GM04503 (cell line): ENCODE measurements at places on chromosomes 2 and 18.

DNA sequence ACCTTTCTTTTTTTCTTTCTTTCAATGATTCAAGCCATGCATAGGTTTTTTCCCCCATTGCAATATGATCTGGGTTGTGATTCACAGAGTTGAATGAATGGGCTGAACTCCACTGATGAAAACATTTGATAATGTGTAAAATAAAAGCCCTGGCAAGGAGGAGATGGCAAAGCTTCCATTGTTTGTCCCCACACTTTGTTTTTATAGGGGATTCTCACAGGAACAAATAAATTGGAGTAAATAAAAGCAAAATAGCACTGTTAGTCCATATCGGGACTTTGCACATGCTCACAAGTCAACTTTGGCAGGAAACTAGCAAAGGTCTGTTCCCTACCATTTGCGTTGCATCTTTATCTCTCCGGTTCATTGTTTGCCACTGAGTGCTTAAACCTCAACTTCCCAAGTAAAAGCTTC, 55.7 kb downstream of the MEIS1 start:
- DNase-seq = no peak

- peak; percentile 64 for DNase-seq
Measured at GRCh38 chr2:64876137-64876647, 113.0 kb upstream of the SLC1A4 start.

DNA sequence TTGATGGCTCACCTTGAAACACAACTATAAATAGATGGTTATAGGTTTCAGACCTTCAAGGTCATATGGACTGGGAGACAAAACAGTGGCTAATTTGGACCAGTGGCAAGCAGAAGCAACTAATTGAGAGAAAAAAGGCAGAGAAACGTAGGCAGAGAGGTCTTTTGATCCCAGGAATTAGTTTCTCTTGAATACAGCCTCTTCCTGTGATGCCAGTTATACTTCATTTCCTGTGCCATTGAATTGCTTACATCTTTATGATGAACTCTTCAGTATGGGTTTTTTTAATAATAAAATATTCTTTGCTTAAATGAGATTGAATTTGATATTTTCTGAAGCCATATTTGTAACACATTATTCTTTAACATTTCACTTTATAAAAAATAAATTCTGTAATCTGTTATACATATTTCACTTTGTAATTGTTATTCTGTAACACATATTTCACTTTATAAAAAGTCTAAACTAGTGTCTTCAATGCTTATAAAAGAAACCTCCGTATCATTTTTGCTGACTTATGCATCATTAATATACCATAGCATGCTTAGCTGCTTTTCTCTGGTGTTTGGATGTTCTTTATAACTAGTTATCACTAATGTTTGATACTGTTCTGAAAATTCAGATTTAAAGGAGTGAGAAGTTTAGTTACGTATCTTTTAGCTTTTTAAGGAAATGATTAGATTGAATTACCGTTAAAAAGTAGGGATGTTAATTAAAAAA, 8.9 kb downstream of the VAPA start:
- no peak for DNase-seq

DNA sequence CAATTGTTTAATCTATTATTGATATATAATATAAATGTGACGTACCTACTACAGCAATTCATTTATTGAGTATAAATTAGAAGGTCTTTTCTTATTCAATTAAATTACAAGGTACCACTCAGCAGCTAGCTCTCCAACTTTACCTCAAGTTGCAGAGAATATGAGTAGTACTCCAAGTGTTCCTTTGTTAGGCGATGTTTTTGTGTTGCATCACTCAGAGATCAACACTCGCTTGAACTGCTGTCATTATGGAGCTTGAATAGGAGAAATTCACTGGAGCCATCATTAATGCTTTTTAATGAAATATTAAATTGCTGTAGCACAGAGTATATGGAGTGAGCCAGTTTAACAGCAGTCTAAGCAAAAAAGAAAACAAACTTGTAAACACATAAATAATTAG, 320.0 kb downstream of the FSIP2 start:
- DNase-seq = no peak

DNA sequence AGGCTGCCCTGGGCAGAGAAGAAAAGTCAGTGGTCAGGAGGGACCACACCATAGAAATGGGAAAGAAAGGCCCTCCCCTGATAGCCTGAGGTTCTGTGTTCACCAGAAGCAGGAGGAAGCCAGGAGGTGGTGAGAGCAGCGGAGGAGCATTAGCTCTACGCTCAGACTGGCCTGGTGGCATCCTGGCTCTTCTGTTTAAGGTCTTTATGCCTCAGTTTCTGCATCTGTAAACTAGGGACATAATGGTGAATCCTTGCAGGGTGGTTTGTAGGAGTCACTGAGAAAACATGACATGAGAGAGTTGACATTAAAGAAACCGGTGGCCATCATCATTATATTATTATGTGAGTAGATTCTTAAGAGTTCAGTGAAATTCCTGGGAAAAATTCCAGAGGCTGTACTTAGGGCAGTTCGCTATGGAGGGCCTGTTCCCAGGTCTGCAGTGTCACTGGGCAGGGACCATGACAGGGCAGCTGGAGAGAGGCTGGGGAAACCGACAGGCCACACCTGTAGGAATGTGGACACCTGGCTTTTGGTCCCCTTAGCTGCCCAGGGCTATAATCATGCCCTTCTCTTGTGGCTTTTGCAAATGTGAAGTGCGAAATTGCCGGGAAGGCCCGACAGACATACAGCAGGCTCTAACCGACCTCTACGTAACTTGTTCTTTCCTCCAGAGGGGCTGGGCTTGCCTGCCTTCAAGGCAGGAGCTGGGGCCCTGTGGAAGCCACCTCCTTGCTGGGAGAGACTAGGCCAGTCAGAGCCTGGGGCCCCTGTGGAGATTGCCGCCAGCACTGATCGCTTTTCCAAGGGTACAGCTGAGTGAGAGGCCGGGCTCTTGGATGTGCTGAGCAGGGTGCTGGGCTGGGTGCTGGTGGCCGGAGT, 31.0 kb downstream of the GLI2 start:
- DNase-seq = no peak

DNA sequence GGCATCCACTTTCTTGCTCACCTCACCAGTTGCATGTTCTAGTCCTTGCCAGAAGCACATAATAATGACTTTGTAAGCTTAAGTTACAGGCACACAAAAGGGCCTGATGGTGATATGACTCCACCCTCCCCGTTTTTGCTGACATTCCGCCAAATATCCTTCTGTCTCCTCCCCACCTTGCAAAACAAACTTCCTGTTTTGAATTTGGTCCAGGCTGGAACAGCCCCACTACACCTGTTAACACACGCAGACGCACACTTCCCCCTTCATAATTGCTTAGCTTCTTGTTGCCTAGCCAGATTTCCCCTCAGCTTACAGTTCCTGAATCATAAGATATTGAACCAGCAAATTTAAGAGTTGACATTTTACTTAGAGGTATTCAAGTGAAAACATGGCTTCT, at the start of gene MGAT5:
Gene MGAT5 (plus strand): TSS at position 269 of the 400 bp plus-strand sequence. CDS start 332 bp downstream, outside the sequence.
- no peak for DNase-seq

GRCh38 chr2:85324639-85325465, 2.9 kb downstream of the TGOLN2 start:
- no peak for DNase-seq

GRCh38 chr2:130319536-130319935, 23.2 kb upstream of the IMP4 start:
- DNase-seq = no peak

DNA sequence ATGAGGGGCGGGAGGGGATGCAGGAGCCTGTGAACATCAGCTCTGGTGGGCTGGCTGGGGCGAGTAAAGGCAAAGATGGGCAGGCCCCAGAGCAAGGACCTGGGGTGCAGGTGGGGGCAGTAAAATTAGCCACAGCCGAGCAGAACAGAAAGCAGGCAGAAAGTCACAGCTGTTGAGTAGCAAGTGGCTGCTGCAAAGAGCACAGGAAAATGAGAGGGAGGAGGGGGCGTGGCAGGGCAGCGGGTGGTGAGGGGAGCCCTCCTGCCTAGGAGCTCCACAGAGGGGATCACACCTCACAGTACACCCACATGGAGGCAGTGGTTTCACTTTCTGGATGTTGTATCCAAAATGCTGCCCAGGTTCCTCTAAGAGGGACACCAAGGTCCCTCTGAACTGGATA, 79.6 kb downstream of the LBH start:
- DNase-seq = no peak

DNA sequence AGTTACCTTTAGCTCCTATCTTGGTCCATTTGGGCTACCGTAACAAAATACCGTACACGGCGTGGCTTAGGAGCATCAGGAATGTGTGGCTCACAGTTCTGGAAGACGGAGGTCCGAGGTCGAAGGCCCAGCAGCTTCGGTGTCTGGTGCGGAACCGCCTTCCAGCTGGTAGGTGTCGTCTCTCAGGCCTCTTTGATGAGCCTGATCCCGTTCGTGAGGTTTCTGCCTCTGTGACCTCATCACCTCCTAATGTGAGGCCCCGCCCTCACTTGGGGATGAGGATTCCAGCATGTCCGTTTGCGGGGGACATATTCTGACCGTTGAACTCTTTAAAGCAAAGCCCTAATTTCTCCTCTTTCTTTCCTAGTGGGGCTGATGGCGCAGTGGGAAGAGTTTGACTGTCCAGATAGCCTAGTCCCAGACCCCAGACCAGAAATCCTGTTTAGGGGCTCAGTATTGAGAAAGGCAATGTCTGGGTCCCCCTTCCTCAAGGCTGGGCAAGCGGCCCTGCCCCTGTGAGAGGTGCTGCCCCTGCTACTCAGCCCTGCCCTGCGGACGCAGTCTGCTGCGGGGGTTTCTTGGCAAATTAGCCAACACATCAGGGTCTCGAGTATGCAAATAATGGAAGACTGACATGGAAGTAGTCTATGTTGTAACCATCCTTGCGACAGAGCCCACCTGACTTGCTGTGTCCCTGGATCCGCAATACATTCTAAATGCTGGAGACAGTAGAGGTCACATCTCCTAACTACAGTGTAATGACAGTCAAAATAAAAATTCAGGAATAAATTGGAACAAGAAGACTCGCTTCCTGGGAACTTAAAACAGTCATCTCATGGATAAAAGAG, 128.0 kb downstream of the ASB1 start:
- DNase-seq = no peak

GRCh38 chr2:102755284-102755683, 6.5 kb upstream of the TMEM182 start:
- DNase-seq = no peak

- DNase-seq = peak; percentile 98
Measured at GRCh38 chr2:223465793-223466192, 136.4 kb downstream of the SCG2 start.

DNA sequence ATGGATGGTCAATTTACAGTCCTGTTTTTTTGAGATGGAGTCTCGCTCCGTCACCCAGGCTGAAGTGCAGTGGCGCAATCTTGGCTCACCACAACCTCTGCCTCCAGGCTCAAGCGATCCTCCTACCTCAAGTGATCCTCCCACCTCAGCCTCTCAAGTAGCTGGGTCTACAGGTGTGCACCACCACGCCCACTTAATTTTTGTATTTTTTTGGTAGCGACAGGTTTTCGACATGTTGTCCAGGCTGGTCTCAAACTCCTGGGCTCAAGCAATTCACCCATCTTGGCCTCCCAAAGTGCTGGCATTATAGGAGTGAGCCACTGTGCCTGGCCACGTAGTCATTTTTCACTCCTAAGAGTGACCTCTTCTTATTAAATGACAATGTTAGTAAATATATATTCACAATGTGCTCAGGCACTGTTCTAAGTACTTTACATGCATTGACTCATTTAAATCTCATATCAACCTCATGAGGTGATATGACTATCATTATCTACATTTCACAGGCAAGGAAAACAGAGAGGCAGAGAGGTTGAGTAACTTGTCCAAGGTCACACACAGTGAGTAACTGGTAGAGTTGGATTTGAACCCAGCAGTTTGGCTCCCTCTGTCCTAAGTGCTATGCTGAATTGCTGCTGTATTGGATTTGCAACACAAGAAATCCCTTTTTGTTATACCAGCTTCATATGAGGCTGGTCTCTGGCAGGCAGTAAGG, 5.6 kb upstream of the DIS3L2 start:
- DNase-seq = no peak

DNA sequence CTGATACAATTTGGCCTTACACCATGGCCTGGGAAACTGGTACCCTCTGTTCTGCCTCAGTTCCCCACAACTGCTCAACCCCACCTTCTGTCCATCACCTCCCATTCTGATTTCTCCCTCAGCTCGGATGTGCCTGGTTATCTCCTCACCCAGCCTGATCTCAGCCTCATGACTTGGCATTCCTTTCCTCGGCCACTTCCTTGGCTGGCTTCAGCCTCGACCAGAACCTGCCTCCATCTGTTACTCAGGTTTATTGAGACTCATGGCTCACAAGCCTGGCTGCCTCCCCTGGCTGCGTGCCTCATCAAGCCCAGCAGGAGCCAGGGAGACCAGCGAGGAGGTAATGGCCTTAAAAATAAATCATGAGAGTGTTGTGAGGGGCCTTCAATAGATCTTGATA, 356.2 kb upstream of the SPRED2 start:
- DNase-seq = no peak

DNA sequence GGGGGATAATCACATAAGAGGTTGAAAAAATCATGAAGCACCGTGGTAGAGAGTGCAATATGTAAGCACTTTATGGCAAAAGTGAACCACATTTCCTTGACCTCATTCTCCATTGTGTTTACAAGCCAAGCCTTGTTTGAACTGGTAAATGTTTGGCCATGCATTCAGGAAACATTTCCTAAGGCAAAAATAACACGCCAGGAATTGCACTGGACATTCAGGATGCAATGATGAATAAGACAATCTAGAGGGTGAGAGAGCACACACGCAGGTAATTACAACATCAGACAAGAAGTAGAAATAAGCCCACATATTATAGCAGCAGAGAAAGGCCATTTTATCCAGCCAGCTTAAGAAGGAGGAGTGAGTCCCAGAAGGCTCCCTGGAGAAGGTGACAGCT, 218.0 kb upstream of the OSR1 start:
- DNase-seq = no peak

DNA sequence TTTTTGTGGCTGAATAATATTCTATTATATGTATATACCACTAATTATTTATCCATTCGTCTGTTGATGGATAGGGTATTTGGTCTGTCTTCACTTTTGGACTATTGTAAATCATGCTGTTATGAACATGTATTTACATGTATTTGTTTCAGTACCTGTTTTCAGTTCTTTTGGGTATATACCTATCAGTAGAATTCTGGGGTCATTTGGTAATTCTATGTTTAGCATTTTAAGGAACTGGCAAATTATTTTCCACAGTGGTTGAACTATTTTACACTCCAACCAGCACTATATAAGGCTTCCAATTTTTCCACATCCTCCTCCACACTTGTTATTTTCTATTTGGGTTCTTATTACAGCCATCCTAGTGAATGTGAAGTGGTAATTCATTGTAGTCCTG, 12.4 kb upstream of the TANK start:
- DNase-seq = no peak

DNA sequence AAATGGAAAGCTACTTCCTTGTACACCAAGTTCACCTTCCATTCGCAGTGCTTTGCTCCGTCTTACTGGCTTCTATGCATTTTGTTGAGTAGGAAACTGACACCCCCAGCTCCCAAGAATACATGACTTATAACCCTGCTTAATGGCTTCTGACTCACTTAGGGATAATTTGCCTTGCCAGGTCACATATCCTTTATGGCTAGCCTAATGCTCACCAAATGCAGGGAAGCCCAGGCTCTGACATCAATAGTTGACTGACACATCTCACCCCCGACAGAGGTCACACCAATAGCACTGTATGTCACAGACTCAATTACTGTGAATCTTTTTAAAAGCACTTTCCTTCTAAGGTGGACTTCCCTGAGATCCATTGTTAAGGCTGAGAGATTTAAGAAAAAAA, 147.2 kb downstream of the DTNA start:
- DNase-seq = no peak

- DNase-seq = no peak
Measured at GRCh38 chr18:55699233-55699765, 111.3 kb upstream of the TCF4 start.

- no peak for DNase-seq
Measured at GRCh38 chr2:33482518-33482917, 6.1 kb downstream of the RASGRP3 start.

GRCh38 chr2:168401048-168401556, 55.0 kb upstream of the CERS6 start:
- no peak for DNase-seq
